Renal cortex interstitium (tissue), 15 donors: ENCODE measurements at places on chromosomes 5 and 9.

- no peak for DNase-seq
Observed at GRCh38 chr5:99037668-99038067, 108.9 kb upstream of the CHD1 start.

- no peak for DNase-seq
Observed at GRCh38 chr5:90307322-90307721, 102.2 kb downstream of the CETN3 start.

GRCh38 chr5:121640298-121640697 is 211.4 kb upstream of the FTMT start:
- no peak for DNase-seq

- no peak for DNase-seq
Observed at GRCh38 chr5:68405784-68406743, 190.5 kb downstream of the PIK3R1 start.

GRCh38 chr5:135426102-135427082 is 20.8 kb downstream of the DCANP1 start:
- DNase-seq = no peak

GRCh38 chr5:56516035-56516434 is 282.9 kb upstream of the ANKRD55 start:
- DNase-seq = no peak

DNA sequence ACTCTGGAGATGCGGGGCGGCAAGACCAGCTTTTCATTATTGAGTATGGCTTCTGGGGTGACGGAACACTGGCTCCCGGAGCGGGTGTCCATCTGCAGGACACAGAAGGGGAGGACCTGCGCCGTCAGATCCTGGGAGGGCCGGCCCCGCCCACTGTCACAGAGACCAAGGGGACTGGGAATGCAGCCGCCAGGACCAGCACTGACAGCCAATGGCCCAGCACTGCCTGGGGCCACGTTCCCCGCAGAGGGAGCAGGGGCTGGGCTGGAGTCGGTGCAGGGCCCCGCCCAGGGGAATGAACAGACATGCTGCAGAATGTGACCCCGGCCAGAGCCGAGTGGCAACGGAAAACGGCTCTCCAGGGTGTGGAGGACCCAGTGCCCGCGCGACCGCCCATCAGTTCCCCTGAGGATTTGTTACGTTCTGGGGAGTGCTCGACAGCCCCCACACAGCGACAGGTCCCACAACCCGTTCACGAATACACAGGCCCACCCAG is at the start of gene ZDHHC11:
Gene ZDHHC11, minus strand, starts transcription at position 476 of the 496 bp plus-strand sequence. Its CDS starts 384 bp downstream, at position 92.
- no peak for DNase-seq

GRCh38 chr5:74954919-74955318 is 88.7 kb upstream of the FAM169A start:
- no peak for DNase-seq

GRCh38 chr5:44385291-44385900 is 3.8 kb downstream of the FGF10 start:
- no peak for DNase-seq

GRCh38 chr5:29942089-29942488 is 1251.4 kb upstream of the CDH6 start:
- DNase-seq = no peak

DNA sequence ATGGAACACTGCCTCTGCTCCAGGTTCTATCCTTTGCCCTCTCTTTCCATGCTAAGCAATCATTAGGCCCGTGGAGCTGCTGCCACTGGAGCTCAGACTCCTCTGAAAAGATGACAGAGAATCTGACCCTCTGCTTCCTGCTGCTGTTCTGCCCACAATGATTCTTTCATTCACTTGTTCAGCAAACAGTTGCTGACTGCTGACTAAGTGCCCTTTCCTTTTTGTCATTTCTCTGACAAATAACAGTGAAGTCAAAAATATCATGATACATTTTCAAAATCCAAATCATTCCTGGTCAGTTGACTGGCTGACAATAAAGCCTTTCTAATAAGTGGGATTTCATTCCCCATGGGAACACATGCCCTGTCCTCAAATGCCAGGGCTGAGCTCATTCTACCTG is 110.1 kb downstream of the SIL1 start:
- DNase-seq = no peak

DNA sequence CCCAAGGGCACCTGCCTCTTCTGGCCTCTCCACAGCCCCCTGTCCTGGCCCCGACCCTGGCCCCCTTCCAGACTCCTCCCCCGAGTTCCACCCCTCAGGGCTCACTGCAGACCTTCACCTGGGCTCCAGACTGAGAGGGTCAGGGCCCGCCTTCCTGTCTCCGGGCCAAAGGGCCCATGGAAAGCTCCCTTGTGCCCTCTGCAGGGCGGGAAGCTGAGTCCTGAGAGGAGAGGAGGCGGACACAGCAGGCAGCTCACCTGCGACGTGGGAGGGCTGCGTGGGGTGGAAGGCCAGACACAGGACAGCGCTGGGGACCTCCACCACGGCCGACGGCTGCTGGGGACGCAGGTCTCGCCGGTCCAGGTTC is 20.6 kb downstream of the DYNC2I2 start:
- no peak for DNase-seq

- no peak for DNase-seq
Observed at GRCh38 chr5:80220245-80220897, 35.5 kb downstream of the SERINC5 start.

DNA sequence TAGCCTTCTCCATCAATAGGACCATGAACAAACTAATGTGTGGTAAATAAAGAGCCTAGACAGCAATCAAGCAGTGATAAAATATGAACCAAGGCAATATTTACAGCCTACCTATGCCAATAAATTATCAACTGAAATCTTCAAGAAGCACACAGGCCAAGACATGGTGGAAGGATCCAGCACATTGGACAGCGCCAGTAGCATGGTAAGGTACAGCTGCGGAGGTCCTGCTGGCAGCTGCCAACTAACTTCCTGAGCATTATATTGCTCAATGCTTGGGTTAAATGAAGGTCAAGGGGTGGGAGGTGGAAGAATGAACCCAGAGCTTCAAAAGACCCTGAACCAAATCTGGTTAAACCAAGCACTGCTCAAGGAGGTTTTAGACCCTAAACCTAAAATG is 16.5 kb upstream of the SPDL1 start:
- no peak for DNase-seq

- DNase-seq = no peak
Observed at GRCh38 chr5:109553846-109554245, 135.9 kb upstream of the MAN2A1 start.

GRCh38 chr9:109100543-109101201 is 19.1 kb downstream of the TMEM245 start:
- DNase-seq = no peak
